Activated T-helper 17 cell treated with anti-CD3 and anti-CD28 coated beads, Interleukin-2, amount 50 U/mL, for 72 hours (primary cell): ENCODE measurements at places on chromosomes 5 and 9. TPM values are rescaled to one million over a fixed set of nuclear protein-coding genes. Genes with fewer than 3 reads are reported as not detected.

The AJM1 gene
- 12.9 TPM for total RNA-seq

The ERP44 gene
- 13.9 TPM for total RNA-seq

The ORM2 gene
- not detected for total RNA-seq

The GCNT4 gene
- total RNA-seq: 0.91 TPM

GRCh38 chr5:94422812-94423211 lies 195.6 kb downstream of the KIAA0825 start:
- H3K4me1 ChIP-seq: no peaks in the 10 kb centered on the region
- H3K4me3 ChIP-seq: no peak overlapping the region
- ATAC-seq: peak; percentile 47

- no peak within 1 kb of the TSS for H3K27ac ChIP-seq
- H3K4me3 ChIP-seq: peak within 1 kb of the TSS; percentile 58
- peak; percentile 56 for ATAC-seq
- H3K36me3 ChIP-seq: no peaks in the 10 kb centered on the region
- H3K27me3 ChIP-seq: peaks cover 20% of the 10 kb centered on the region
- peaks cover 3% of the 10 kb centered on the region for H3K4me1 ChIP-seq
Measured at GRCh38 chr9:122370869-122371755, at the start of gene PTGS1. Gene PTGS1, plus strand, starts transcription at chr9:122371024. Its CDS starts 61 bp downstream, at chr9:122371085.

GRCh38 chr9:92494856-92495255 lies 12.6 kb upstream of the ASPN start:
- ATAC-seq: no peak
- H3K36me3 ChIP-seq: no peaks in the 10 kb centered on the region
- no peak overlapping the region for H3K27ac ChIP-seq
- H3K4me3 ChIP-seq: no peak overlapping the region
- no peaks in the 10 kb centered on the region for H3K27me3 ChIP-seq
- H3K4me1 ChIP-seq: no peaks in the 10 kb centered on the region

DNA sequence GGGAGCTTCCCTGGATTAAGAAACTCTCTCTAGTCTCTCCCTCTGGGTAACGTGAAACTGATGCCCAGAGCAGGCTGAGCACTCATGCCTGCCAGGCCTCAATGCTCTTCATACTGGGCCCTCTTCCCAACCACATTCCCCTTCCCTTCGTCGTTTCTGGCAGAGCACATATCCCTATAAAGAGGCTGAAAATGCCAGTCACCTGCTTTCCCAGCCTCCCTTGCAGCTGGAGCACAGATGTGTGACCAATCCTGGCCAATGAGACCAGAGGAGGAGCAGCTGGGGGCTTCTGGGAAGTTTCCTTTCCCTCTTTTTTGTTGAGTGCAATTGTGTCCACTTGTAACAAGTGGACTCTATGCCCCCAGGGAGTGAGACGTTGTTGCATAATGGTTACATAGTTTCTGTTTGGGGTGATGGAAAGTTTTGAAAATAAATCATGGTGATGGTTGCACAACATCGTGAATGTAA lies 30.2 kb upstream of the SMIM23 start:
- H3K27ac ChIP-seq: no peak overlapping the region
- H3K4me1 ChIP-seq: peaks cover 5% of the 10 kb centered on the region
- no peak overlapping the region for H3K4me3 ChIP-seq
- peaks cover 17% of the 10 kb centered on the region for H3K27me3 ChIP-seq
- no peak for ATAC-seq

GRCh38 chr9:102087141-102087540 lies 348.7 kb upstream of the GRIN3A start:
- H3K27ac ChIP-seq: no peak overlapping the region
- H3K4me1 ChIP-seq: no peaks in the 10 kb centered on the region
- no peaks in the 10 kb centered on the region for H3K27me3 ChIP-seq
- no peak overlapping the region for H3K4me3 ChIP-seq
